BJ (cell line): ENCODE measurements at places on chromosomes 13 and 19.

- no peak for DNase-seq
Observed at GRCh38 chr13:45482571-45483173, 17.9 kb downstream of the COG3 start.

- DNase-seq: no peak
Observed at GRCh38 chr19:40219721-40220276, 1.6 kb upstream of the TTC9B start.

- no peak for DNase-seq
Observed at GRCh38 chr19:41951686-41952172, 7.4 kb downstream of the RABAC1 start.

DNA sequence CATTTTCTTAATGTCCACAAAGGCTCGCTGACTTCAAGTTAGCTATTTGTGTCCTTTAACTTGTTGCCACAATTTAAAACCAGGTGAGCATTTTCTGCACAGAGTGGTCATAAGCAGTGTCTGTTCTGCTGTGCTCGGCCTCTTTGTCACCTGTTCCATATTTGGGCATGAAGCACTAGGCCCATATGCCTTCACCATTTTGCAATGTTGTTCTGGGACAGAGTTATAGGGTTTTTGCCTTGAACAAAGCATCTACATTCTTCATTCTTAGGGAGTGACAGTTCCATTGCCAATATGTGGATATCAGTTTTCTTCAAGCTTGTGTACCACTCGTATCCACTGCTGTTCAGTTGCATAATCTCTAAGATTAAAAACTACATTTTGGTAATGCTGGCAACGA lies 56.1 kb downstream of the LRCH1 start:
- DNase-seq: no peak

DNA sequence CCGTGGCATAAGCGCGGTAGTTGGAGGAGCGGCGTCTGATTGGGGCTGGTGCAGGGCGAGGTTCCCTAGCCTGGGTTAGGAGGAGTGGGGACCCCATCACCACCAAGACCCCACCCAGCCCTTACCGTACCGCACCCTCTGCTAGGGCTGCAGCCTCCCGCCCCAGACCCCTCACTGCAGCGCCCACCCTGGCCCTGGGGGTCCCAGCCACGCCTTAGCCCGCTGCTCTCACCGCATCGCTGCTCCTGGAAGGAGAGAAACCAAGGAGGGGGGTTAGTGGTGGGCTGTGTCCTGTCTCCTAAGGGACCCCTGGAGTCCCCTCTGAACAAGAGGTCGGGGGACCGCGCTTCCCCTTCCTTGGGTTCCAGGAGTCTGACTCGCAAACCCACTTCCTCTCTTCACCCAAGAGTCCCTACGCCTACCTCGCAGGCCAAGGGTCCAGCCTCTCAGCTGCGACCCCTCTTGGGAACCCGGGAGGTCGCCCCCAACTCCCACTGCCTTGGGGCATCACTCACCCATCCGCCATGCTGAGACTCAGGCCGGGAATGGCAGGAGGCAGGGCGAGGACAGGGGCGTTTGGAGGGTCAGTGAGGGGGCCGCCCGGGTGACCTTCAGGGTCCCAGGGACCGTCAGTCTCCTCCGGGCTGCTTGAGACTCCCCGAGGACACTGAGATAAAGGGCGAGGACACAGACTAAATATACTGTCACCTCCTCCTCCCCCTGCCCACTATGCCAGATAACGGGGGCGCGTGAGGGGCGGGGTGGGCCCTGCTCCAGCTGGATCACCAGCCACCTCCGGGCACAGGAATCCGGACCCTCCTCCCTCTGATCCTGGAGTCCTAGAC lies at the start of gene TNNI3:
TSS of gene TNNI3 (minus strand) at position 669 of the 845 bp plus-strand sequence. CDS start at position 526, 143 bp downstream.
- DNase-seq: no peak

DNA sequence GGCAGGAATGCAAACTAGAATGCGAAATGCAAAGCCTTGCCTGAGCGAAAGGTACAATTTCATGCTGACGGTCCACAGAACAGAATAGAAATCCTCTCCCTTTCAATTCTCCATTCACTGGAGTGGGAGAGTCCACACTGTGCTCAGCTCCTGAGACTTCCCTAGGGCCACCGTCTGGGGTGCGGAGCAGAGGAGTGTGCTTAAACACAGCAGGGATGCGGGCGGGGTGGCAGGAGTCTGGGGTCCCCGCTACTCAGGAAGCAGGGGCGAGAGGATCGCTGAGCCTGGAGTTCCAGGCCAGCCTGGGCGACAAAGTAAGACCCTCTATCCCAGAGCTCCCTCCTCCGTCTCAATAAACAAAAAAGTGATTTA lies 552 bp upstream of the ZNF816 start:
- no peak for DNase-seq

DNA sequence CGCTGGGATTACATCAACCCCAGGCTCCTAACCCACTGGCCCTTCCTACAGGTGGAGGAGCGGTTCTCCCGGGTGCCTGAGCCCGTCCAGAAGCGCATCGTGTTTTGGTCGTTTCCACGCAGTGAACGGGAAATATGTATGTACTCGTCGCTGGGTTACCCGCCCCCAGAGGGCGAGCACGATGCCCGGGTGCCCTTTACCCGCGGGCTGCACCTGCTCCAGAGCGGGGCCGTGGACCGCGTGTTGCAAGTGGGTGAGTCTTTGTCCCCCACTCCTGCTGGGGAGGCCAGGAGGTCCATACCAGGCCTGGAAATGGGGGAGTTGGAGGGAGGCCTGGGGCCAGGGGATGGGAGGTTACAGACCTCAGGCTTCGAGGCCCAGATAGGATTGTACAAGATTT lies 4.4 kb downstream of the ZSWIM4 start:
- no peak for DNase-seq

- no peak for DNase-seq
Observed at GRCh38 chr19:2215281-2215751, 20.8 kb downstream of the PLEKHJ1 start.

DNA sequence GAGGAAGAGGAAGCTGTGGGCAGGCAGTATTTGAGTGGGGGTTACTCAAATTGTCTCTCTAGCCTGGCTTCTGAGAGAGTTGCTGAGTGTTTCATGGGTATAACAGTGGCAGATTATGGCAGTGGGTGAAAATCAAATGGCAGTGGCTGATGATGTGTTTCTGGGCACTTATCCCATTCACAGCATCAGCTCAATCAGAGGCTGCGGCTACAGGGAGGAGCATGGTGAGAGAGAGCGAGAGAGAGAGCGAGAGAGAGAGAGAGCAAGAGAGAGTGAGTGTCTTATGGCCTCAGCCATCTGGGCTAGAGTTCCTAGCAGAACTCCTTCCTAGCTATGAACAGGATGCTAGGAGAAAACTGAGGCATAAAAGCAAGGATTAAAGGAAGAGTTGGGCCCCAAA lies 178.9 kb downstream of the OLFM4 start:
- DNase-seq: no peak

GRCh38 chr19:44635581-44636438 lies 7.9 kb upstream of the PVR start:
- no peak for DNase-seq

- DNase-seq: no peak
Observed at GRCh38 chr19:50328873-50329145, 368 bp downstream of the KCNC3 start.

GRCh38 chr19:13906521-13906904 lies 512 bp downstream of the CC2D1A start:
- DNase-seq: no peak
